ENCODE measurements at places on chromosomes 4 and X. TPM values are rescaled to one million over a fixed set of nuclear protein-coding genes. Genes with fewer than 3 reads are reported as not detected.

IQCM gene
- total RNA-seq, result not detected

GUCY1B1 gene
- 4.3 TPM for total RNA-seq

CCNA2 gene
- total RNA-seq, result 9.6 TPM

GAGE12J gene
- total RNA-seq, result not detected

SCOC gene
- total RNA-seq, result 49.5 TPM

USP9X gene
- total RNA-seq, result 111 TPM

LPAR4 gene
- not detected for total RNA-seq

IL2RG gene
- 18.2 TPM for total RNA-seq

GYPA gene
- total RNA-seq, result not detected

RASL11B gene
- not detected for total RNA-seq

NPFFR2 gene
- not detected for total RNA-seq

DAPP1 gene
- total RNA-seq, result 47.0 TPM

CTAG1A gene
- total RNA-seq, result not detected

NPY1R gene
- total RNA-seq, result 1.8 TPM

TCEAL9 gene
- total RNA-seq, result 33.0 TPM

VEGFD gene
- total RNA-seq, result 1.9 TPM

TRO gene
- total RNA-seq, result 14.0 TPM

P2RY8 gene
- total RNA-seq, result 0.66 TPM

IL2 gene
- not detected for total RNA-seq

XAGE1A gene
- total RNA-seq, result not detected

HELT gene
- total RNA-seq, result not detected

FANCB gene
- total RNA-seq, result 0.35 TPM

FATE1 gene
- not detected for total RNA-seq

SYP gene
- total RNA-seq, result 11.0 TPM

EFHC2 gene
- total RNA-seq, result 3.7 TPM

MID1 gene
- 40.4 TPM for total RNA-seq

SORCS2 gene
- total RNA-seq, result 0.53 TPM

Measured in Peyer's patch (tissue), 4 donors.